ENCODE measurements at places on chromosomes 6 and 20.

DNA sequence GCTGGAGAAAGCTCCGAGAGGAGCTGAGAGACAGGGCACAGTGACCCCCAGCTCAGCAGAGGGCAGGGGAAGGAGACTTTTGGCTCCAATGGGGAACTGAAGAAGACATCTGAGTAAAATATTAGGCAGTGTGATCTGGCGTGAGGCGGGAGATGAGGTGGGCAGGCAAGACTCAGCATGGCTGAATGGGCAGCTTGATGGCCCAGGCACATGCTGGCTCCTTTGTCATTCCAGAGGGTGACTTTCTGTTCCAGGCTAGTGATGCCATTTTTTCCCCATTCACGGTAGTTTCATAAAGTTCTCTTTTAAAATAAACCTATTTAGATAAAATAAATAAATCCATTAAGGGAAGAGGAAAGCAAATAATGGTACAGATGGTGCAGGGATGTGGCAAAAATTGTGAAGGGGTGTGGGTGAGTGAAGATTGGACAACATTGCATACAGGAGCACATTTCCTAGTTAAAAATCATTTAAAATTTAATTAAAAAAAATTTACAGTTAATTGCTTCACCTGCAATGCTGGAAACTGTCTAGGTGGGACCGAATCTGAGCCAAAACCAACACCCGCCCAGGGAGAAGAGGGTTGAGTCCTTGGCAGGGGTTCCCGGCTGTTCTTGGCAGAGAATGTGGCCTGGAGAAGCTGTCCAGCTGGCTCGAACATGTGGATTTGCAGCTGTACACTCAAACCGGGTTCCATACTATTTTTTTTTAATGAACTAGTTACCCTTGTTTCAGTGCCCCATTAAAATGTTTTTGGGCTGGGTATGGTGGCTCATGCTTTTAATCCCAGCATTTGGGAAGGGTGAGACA, 41.7 kb upstream of the PRELID3B start:
- no peak for DNase-seq

DNA sequence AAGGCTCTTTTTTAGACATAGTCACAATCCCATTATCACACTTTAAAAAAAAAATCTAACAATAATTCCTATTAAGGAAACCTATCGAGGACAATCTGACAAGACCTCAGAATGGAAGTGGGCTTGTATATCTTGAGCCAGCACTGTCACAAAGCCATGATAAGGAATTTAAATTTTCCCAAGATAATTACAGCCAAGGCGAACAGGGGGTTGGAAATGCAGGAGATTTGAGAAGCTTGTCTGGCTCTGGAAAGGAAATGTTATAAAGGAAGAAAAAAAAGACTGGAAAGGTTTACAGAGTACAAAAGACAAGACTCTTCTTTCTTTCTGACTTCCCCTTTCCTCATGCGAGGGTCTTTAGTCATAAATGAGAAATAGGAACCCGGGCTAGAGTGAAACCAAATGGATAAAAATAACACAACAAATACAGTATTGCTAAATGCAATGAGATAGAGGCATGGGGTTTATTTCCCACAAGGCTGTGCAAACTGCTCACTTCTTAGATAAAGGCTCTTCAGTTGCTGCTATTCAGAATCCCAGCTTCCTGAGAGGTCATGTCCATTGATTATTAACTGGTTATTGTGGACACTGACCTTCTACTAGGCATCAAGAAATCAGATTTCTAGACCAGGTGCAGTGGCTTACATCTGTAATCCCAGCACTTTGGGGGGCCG, 13.4 kb upstream of the GHRH start:
- DNase-seq: no peak

DNA sequence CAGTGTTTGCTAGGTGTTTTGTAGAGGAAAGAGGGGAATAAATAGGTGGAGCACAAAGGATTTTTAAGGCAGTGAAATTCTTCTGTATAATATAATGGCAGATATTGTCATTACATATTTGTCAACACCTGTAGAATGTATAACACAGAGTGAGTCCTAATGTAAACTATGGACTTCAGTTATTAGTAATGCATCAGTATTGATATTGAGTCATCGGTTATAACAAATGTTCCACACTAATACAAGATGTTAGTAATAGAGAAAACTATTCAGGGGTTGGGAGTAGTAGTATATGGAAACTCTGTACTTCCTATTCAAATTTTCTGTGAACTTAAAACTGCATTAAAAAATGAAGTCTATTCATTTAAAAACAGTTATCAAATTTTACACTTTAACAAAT, 299.2 kb downstream of the UBE3D start:
- no peak for DNase-seq

DNA sequence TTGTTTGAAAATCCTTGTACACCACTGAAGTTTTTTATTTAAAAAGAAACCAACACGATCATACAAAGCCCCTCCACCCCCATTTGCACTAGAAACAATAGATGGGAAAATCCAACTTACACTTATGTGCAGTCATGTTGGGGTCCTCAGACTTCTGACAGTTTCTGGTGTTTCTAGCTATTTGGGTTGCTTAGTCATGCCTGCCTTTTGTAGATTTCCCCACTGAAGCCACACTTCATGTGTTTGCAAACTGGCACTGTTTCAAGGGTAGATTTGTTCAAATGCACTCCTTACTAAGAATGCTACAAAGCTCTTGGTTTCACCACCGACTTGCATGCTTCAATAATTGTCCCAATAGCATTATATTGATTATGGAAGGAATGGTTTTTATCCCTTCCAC, 1.5 kb downstream of the SH3BGRL2 start:
- no peak for DNase-seq

GRCh38 chr6:151186306-151186705, 53.5 kb upstream of the AKAP12 start:
- no peak for DNase-seq

GRCh38 chr6:3819161-3820110, 29.7 kb upstream of the FAM50B start:
- DNase-seq: no peak

Measured in mesendoderm (in vitro differentiated cells).